GM20000 (cell line): ENCODE measurements at places on chromosomes 6 and 20.

GRCh38 chr6:162974685-162975084, 246.9 kb downstream of the PACRG start:
- no peak for DNase-seq

GRCh38 chr6:51655517-51655916, 431.9 kb downstream of the PKHD1 start:
- DNase-seq: no peak

DNA sequence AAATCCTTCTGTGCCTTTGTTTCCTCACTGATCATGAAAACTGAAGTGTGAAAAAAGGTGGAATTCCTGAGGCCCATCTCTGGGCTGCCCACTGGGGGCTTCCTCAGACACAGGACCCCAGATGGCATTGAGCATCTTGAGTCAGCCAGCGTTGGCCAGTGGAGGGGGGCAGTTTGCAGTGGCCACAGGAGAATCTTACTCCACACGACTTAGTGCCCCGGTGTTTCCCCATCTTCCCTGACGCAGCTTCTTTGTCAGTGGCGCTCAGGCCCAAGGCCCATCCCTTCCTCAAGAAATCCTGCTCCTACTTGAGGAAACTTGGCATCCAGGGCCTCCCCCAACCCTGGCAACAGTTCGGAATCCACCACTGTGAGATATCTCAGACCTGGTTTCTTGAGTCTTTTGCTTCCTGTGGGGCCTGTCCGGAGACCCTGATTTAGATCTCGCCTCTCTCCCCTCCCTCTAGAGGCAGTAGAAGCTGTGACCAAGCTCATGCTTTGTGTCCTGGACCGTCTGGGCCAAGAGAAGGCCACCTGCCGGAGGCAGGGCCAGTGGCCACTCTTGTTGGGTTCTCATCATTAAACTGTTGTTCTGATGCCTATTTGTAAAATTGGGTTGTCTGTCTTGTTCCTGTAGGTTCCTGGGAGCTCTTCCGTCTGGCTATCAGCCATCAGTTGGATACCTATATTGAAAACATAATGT, 20.2 kb upstream of the DLGAP4 start:
- DNase-seq: no peak

DNA sequence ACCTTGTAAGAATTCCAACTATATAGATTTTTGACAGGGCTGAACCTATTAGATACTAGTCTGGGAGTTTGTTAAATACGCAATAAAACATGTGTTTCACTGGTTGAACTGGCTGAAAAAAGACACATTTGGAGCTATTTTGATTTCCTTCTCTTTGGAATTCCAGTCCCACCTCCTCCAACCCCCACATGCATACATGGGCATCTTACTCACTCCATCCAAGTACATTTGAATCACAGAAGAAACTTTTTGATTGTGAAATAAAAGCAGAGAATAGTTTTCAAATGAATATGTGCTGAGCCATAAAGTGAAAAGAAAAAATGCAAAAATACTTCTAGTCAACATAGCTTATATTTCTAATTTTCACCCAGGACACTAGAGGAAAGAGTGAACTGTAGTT, 33.9 kb upstream of the STXBP5 start:
- DNase-seq: no peak

- DNase-seq: no peak
Observed at GRCh38 chr6:100470422-100471120, 5.8 kb upstream of the SIM1 start.

GRCh38 chr6:408599-409102, 17.1 kb downstream of the IRF4 start:
- no peak for DNase-seq

DNA sequence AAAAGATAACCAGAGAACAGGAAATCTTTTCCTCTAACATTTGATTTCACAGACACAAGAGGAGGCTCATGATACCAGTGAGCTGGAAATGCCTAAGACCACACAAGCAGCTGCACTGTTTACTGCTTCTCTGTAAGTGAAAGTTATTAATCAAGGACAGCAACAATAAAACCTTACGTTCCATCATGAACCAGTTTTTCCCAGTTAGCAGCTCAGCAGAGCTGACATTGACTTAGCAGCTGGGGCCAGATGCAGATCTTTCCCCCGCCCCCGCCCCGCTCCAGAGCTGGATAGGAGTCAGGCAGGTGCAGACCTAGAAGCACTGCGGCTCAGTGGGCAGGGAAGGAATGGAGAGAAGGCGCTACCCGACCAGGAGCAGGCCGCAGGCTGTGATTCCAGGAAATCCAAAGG, 275.2 kb downstream of the GMDS start:
- no peak for DNase-seq

GRCh38 chr6:44806656-44807055, 419.1 kb downstream of the CDC5L start:
- DNase-seq: no peak

DNA sequence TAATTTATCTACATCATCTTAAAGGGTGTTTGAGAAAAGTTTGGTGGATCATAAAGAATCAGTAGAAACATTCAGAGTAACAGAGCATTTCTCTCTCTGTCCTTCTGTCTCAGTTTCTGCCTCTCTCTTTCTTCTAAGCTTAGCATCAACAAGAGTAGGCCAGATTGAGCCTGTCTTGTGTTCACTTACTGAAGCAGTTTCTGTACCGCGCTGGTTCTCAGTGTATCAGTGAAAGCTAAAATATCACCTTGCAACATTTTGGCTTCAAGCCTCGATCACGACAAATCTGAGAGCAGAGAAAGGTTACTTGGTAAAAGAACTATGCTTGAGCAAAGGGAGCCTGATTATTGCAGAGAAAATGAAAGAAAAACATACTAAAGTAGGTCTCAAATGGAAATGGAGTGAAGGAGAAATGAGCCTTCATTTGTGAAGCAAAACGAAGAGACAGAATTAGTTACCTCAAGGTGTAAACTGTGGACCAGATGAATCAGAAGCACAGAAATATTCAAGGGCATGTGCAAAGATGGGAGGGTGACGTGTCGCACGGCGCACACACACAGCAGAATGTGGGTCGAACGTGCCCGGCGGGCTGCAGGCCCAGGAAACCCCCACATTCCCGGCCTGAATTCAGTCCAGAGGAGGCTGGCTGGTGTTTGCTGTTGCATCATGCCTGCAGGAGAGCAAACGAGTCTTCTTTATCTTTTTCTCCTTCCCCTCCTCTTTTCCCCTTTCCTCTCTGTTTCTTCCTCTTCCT, 509.3 kb downstream of the QKI start:
- no peak for DNase-seq

DNA sequence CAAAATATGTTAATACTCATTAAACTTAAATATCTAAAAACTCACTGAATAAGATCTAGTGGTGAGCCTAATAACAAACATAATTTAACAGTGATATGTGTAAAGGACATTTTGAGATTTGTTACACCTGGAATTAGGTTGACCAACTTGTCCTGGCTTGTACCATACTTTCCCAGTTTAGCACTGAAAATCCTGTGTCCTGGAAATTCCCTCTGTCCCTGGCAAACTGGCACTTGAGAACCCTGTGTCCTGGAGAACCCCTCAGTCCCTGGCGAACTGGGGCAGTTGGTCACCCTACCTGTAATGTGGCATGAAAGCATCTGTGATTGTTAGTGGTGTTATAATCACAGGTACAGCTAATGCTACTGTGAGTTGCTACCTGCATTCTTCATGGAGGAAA, 6.9 kb upstream of the PRND start:
- DNase-seq: no peak

GRCh38 chr20:45101333-45101850, 465 bp upstream of the KCNS1 start:
- no peak for DNase-seq

- no peak for DNase-seq
Observed at GRCh38 chr6:85192186-85192585, 257.7 kb upstream of the NT5E start.

DNA sequence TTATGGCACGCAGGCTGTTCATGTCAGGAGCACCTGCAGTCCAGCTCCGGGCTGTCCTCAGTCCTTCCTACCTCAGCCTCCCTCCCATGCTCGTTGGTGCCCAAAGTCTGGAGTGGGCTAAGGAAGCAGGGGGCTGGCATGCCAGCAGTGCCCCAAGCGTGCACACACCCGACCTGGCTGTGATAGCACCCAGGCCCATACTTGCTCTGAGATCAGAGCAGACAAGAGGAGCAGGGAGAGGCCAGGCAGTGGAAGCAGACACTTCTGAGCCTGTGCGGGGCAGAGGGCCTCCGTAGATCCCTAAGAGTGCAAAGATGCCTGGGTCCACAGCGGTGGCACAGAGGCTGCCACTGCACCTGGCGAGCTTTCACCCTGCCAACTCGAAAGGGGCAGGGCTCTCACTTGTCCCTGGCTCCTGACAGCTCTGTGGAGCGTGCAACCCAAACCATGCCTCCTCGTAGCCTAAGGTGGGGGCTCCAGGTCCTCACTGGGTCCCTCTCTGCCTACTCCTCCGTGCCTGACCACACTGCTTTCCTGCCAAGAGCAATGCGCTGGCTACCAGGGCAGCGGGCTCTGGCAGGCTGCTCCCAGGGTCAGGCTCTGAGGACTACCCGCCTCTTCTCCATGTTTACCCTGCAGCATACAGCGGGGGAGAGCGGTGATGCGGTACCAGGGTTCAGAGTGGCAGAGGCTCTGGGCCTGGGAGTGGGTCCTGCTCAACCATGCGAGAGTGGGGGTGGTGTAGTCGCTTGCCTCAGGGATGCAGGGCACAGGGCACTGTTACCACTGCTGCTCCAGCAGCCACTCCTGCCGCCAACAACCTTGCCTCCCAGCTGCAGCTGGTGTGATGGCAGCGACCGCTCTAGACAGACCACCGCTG, 59.5 kb downstream of the MANEA start:
- DNase-seq: no peak
